Activated naive CD8-positive, alpha-beta T cell treated with anti-CD3 and anti-CD28 coated beads for 36 hours (primary cell): ENCODE measurements at places on chromosomes 4 and X. TPM values are rescaled to one million over a fixed set of nuclear protein-coding genes. Genes with fewer than 3 reads are reported as not detected.

Gene IDH3G
- total RNA-seq = 58.1 TPM

Gene TMEM156
- total RNA-seq = 11.7 TPM

DNA sequence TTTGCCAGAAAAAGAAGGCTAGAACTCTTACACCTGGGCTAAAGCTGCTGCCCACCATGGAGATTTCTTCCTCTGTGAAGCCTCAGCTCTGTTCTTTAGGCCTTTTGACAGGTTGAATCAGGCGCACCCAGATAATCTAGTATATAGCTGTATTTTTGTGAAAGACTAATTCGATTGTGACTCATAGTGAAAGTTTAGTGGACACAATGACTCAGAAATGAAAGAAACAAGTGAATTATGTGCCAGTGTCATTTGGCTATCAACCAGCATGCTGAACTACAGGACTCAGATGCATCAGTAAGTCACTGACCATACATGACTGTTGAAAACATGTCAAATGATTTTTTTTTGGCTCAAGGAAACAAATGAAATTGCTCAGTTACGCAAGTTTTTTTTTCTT lies 425.4 kb downstream of the SLITRK2 start:
- H3K36me3 ChIP-seq = no peaks in the 10 kb centered on the region
- no peaks in the 10 kb centered on the region for H3K27me3 ChIP-seq
- H3K4me1 ChIP-seq = no peaks in the 10 kb centered on the region
- H3K4me3 ChIP-seq = no peak overlapping the region
- H3K27ac ChIP-seq = no peak overlapping the region

DNA sequence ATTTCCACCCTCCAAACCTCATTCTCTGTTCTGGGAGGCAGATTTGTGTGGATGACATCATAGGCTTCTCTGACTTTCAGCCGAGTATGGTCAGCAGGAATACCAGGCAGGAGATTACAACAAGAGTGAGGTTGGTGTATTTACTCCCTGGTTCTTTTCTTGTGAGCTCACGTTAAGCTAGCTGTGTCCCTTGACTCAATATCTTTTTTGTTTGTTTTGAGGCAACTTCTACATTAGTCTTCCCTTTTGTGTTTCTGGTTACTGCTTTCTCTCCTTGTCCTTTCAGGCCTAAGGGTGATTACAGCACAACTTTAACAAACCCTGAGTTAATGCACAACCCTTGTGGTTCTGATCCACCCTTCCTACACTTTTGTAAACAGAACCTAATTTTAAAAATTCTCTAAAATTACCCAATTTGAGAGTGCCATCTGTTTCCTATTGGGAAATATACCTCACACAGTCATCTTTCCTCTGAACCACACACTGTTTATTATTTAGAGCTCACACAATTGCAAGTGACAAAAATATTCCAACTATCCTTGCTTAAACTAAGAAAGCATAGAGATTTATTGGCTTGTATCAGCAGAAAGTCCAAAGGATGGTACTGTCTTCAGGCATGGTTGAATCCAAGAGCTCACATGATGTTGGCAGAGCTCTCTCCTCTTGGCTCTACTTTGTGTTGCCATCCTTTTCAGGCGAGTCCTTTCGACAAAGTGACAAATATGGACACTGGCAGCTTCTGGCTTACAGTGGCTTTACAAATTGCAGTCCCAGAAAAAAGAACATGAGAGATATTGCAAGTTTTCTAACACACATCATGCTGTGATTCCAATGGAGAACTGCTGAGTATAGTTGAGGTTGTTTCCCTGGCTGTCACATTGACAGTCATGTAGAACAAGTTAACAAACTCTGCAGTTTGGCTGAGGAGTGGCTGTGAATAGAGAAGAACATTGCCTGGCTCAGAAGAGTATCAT lies 150.5 kb upstream of the DDIT4L start:
- no peak for DNase-seq
- no peaks in the 10 kb centered on the region for H3K36me3 ChIP-seq
- no peak overlapping the region for H3K27ac ChIP-seq
- H3K4me1 ChIP-seq = no peaks in the 10 kb centered on the region

- no peak overlapping the region for H3K4me3 ChIP-seq
- H3K27ac ChIP-seq = no peak overlapping the region
- no peaks in the 10 kb centered on the region for H3K4me1 ChIP-seq
- peaks cover 31% of the 10 kb centered on the region for H3K27me3 ChIP-seq
Observed at GRCh38 chr4:53716011-53716410, 124.7 kb upstream of the LNX1 start.

DNA sequence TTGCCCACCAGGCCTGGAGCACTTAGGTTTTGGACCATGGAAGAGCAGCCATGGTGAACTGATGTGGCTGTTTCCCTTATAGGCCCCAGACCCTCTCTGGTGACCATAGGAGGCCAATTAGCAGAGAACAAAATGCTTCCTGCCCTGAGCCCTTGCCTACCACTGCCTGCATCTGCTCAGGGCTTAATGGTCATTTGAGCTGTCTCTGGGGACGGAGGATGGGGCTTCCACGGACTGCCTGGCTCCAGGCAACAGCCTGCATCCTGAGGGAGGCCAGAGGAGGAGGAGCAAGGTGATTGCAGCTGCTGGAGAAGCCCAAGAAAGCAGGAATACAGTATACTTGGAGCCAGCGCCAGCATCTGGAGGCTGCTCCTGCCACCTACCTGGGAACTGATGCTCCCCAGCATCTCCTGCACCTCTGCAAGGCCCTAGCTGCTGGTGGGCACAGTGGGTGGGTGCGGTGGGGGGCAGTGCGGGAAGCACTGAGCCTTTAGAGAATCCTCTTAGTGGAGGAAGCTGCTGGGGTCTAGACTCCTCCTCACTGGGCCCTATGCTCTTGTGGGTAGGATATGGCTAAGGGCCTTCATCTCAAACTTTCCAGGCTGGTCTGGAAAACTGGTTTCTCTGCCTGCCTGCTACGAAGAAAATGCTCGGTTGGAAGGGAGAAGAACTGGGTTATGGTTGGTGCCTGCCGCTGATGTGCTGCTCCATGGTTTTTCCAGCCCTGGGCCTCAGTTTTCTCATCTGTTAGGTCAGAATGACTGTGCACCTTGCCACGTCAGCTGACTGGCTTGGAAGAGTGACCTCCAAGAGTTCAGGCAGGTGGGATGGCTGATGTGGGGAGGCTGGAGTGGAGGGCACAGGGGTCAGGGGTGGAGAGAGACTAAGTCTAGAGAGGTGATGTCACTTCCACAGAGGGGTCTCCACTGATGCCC lies 158.8 kb upstream of the PJA1 start:
- no peak overlapping the region for H3K4me3 ChIP-seq
- no peaks in the 10 kb centered on the region for H3K36me3 ChIP-seq

DNA sequence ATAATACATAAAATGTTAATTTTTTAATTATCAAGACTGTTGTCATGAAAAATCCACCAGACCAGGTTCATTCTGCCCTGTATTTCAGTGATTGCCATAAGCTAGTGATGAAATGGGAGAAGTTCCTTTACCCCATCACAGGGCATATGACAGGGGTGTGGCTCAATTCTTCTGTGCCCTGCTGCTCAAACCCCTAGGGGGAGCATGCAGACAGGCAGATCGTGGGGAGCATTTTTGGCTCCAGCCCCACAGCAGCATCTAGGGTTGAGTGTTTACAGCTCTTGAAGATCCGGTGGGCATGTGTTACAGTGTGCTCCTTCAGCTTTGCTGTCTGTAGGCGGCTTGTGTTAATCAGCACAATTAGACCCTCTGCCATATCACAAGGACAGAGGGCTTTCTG lies 700.7 kb downstream of the PCDH18 start:
- no peaks in the 10 kb centered on the region for H3K4me1 ChIP-seq
- no peak overlapping the region for H3K4me3 ChIP-seq
- no peak for DNase-seq

- H3K4me1 ChIP-seq = no peaks in the 10 kb centered on the region
- H3K27me3 ChIP-seq = no peaks in the 10 kb centered on the region
- no peak overlapping the region for H3K4me3 ChIP-seq
- no peak overlapping the region for H3K27ac ChIP-seq
- no peak for DNase-seq
Observed at GRCh38 chr4:86264241-86264640, 95.6 kb downstream of the MAPK10 start.

DNA sequence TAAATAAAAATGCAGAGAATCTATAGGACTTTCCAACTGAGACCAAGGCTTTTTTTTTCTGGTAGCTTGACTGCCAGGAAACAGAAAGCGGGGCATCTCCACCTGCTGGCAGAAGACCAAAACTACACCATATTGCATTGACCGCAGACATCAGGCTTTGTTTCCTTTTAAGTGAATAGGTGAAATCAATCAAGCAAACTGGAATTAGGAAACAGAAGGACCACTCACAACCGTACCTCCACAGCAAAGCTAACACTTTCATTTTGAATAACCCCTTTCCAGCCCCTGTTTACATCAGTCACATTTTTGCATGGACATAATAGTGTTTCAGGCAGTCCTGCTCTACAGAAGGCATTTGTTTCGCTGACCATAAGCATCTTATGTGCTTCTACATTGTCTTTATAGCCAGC lies 218.2 kb downstream of the IDS start:
- no peaks in the 10 kb centered on the region for H3K27me3 ChIP-seq
- H3K27ac ChIP-seq = no peak overlapping the region
- peaks cover 13% of the 10 kb centered on the region for H3K4me1 ChIP-seq
- H3K36me3 ChIP-seq = no peaks in the 10 kb centered on the region

DNA sequence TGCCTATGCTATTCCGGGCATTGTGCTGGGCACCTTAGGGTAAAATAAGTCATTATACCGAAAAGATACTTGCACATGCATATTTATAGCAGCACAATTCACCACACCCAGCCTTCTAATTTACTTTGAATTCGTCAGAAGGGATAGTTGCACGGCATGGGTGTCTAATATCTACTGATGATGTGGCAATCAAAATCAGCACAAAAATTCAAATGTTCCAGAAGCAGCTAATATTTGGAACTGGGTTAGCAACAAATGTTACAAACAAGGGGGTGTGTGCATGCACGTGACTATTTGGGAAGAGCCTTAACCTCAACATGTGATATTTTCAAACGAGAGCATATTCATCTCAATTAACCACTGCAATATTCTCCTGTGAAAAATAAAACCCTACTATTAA lies 79.7 kb upstream of the PRSS48 start:
- no peaks in the 10 kb centered on the region for H3K4me1 ChIP-seq
- H3K4me3 ChIP-seq = no peak overlapping the region
- no peaks in the 10 kb centered on the region for H3K36me3 ChIP-seq

DNA sequence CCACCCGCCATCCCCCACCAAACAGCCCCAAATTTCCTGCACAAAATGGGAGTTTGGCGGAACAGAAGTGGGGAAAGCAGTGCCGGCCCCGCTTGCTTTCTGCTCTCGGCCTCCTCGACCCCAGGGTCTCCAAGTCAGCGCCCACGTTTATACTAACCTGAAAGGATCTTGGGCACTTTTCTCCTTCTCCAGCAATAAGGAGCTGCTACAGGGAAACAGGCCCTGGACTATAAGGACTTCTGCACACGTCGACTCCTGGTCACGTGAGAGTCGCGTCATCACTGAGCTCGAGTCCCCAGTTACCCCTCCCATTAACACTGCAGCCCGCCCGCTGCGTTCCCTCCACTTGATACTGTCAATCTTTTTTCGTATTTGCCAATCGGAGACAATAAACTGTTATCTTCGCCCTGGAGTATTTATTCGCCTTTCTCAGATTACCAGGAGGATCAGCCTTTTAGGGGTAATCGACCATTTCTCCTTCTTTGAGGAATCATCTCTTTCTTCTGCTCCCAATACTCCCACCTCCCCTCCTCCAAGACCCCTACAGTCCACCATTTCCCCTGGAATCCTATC lies at the start of gene TCEAL8:
Gene TCEAL8, minus strand, starts transcription at position 235 of the 573 bp plus-strand sequence. CDS start 1,176 bp downstream, outside the sequence.
- peak; percentile 61 for DNase-seq
- no peaks in the 10 kb centered on the region for H3K27me3 ChIP-seq
- peak within 1 kb of the TSS; percentile 94 for H3K4me3 ChIP-seq
- peak within 1 kb of the TSS; percentile 96 for H3K27ac ChIP-seq
- peaks cover 15% of the 10 kb centered on the region for H3K4me1 ChIP-seq

- peaks cover 3% of the 10 kb centered on the region for H3K4me1 ChIP-seq
- peaks cover 20% of the 10 kb centered on the region for H3K36me3 ChIP-seq
- no peak for DNase-seq
- no peak overlapping the region for H3K27ac ChIP-seq
- H3K27me3 ChIP-seq = no peaks in the 10 kb centered on the region
Observed at GRCh38 chr4:36140421-36140820, 103.9 kb downstream of the ARAP2 start.

DNA sequence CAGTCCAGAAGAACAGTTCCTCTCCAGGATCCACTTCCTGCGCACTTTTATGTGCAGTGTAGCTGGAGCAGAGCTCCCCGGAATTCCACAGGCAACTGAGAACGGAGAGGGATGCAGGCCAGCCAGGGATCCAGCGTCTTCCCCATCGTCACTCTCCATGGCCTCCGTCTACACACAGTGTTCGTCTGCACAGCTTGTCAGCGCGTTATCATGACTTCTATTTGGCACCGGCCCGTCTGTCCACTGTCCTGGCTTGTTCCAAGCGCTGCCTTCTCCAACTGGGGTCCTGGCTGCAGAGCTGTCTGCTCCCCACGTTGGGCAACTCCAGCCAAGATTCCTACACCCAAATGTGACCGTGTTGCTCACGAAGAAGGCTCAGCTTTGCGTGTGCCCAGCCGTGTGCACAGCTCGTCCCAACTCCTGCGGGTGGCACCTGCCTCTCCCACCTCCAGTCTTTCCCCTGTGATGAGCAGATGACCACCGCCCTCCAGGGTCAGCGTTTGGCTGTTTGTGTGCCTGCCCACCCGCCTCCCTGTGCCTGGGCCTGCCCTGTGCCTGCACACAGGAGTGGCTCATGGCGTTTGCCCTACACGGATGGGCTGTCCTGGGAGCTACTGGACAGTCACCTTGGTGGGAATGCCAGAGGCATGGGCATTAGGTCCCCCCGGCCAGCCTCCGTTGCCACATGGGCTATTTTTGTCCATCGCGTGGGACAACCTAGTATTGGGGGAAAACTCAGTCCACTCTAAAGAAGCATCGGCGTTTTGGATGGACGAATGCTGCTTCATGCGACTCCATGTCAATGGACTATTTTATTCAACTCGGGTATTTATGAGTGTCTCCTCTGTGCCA lies 2.2 kb upstream of the CTBP1 start:
- H3K27me3 ChIP-seq = no peaks in the 10 kb centered on the region
- no peak for DNase-seq
- peaks cover 63% of the 10 kb centered on the region for H3K4me1 ChIP-seq
- peak overlapping the region; percentile 94 for H3K27ac ChIP-seq

DNA sequence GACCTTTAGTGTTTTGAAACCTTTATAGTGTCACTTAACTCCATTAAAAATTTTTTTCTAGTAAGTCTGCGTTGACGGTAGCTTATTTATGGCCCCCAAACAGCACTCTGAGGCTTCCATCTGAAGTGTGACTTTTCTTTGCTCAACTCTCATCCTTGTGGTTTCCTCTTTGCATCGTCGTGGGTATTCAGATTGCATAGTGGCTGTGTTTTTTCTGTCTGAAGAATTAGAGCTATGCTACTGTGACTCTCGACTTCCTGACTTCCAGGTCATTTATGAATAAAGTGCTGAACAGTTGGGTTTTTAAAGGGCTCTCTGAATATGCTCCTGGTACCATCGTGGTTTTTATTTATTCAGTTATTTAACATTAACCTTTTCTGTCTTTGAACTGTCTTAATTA lies 44.9 kb downstream of the JADE1 start:
- H3K36me3 ChIP-seq = peaks cover 31% of the 10 kb centered on the region
- peak overlapping the region; percentile 43 for H3K4me3 ChIP-seq
- H3K27ac ChIP-seq = peak overlapping the region; percentile 87
- no peaks in the 10 kb centered on the region for H3K27me3 ChIP-seq
- H3K4me1 ChIP-seq = peaks cover 29% of the 10 kb centered on the region
- DNase-seq = no peak
